ENCODE measurements at places on chromosomes 3 and 15.

DNA sequence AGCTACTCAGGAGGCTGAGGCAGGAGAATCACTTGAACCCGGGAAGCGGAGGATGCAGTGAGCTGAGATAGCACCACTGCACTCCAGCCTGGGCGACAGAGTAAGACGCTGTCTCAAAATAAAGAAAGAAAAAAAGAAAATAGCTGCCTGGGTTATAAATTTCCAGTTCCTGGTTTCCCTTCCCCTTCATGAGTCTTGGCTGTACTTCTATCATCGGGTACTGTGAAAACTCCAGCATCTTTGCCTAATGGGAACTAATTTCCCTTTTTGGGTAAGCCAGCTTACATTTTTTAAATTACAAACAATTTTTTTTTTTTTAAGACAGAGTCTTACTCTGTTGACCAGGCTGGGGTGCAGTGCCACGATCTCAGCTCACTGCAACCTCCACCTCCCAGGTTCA, 15.0 kb downstream of the DENND4A start:
- no peak for DNase-seq

DNA sequence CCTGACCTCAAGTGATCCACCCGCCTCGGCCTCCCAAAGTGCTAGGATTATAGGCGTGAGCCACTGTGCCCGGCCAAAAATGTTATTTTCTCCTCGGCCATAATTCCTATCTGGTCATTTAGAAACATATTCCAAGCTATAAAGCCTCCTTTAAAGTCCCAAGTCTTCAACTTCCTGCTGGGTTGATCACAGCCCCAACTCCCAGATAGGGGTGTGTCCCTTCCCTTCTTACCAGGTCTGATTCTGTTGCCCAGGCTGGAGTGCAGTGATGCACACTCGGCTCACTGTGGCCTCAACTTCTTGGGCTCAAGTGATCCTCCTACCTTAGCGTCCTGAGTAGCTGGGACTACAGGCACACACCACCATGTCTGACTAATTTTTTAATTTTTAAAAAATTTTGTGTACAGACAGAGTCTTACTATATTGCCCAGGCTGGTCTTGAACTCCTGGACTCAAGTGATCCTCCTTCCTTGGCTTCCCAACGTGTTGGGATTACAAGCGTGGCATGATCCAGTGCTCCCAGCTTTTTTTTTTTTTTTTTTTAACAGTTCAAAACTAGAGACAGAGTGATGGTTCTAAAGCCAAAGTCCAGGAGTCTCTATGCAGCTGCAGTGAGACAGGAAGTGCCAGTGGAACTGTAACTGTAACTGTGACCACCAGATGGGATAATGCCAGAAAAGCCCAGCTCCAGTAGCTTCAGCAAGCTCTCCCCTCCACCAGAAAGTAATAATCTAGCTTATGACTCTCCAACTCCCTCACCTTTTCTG, 8.2 kb upstream of the PRKAR2A start:
- DNase-seq = no peak

DNA sequence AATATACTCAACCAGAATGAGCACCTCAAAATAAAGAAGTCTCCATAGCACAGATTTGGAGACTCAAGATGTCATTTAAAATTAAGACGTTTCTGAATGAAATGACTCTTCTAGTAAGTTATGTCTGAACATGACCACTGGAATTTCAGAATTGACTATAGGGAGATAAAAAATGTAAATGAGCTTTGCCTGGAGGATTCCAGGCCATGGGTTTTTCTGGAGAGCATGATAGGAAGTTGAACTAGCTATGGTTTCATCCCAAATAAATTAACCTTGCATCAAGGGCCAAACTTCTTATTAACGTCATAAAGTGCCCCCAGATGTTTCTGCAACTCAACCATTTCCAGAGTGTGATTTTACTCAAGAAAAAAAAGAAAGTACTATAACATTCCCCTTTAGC, 222.6 kb upstream of the NR2F2 start:
- DNase-seq = peak; percentile 22

GRCh38 chr3:10772271-10773161, 43.5 kb upstream of the SLC6A11 start:
- DNase-seq = no peak

GRCh38 chr15:43889042-43889441, 62.2 kb downstream of the WDR76 start:
- no peak for DNase-seq

GRCh38 chr3:189355481-189356201, 183.9 kb downstream of the TPRG1 start:
- DNase-seq = peak; percentile 63

GRCh38 chr15:62564886-62565633, 400.0 kb upstream of the C2CD4B start:
- DNase-seq = no peak

DNA sequence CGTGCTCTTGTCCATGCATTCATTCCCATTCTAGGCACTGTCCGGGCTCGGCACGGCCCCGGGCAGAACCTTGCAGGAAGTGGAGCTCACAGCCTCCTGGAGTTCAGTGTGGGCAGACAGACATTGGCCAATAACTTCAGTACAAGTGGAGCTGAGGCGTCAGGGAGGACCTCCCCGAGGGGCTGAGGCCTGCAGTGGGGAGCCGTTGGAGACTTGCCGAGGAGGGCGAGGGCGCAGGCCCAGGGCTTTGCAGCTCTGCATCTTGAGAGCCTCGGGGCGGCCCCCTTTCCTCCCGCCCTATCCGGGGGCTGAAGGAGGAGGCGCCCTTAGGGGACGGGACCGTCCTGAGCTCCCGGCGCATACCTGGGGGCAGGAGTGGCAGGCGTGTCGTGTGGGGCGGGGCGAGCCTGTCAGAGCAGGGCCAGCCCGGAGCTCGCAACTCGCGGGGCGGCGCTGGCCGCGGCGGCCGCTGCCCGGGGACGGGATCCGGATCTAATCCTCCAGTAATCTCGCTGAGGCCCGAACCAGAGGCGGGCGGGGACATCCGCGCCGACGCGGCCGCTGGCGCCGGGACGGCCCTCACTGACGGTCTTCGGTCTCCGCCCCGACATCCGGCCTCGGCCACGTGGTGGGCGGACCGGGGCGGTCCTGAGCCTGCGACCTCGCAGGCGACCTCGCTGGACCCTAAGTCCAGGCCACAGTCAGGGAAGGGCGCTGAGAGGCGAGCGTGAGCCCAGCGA, at the start of gene ACY1:
Gene ACY1, plus strand, starts transcription at position 698 of the 740 bp plus-strand sequence. CDS start 530 bp downstream, outside the sequence.
- DNase-seq = peak; percentile 98

DNA sequence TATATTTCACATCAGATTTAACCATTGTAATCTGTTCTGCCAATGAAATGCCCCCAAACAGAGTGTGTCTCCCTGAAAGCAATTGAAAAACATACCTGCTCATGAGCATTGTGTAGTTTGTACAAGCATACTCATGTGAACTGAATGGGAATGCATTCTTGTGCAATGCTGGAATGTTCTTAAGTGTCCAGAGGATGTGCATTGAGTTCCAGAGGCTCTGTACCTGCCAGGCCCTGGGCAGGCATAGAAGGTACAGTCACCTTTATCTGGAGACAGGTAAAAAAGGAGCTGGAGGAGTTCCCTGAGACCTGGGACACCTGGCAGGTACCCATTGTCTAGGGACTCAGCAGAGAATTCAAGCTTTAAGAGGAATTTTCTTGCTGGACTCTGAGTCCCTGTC, 2.8 kb downstream of the MRAS start:
- DNase-seq = no peak

DNA sequence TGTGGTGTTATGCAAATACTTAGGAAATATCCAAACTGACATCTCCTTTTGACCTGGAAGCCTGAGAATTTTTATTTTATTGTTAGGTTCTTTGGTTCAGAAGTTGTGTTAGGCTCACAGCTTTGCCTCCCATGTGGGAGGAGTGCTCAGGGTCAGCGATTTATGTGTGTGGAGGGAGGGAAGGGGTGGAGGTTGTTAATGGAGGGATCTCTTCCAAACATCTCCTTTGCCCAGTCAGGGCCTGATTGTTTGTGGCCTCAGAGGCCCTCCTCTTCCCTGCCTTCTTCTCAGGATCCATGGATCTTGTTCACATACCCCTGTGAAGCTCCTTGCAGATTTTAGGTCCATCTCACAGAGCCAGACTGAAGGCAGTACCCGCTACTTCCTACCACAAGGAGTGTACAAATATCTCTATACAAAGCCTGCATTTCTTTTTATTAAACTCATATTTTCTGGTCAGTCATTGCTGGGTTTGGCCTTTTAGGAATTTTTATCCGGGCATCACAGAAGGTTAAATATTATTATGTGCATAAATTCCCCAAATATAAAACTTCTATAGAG, 40.3 kb downstream of the BBX start:
- DNase-seq = no peak

DNA sequence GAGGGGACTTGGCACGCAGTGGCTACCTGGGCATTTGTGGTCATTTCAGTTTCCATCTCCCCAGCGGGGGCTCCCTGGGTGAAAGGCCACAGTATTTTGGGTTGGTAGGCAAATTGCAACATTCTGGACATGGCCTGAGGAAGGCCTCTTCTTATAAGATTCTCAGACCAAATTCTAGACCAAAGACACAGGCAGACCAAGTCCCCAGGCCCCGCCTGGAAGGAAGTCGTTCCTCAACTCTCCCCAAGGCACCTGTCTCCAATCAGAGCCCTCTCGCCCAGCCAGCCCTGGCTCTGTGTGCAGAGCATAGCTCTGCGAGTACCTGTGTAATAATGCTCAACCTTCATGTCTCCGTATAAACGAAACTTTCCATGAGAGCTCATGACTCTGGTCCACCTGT, 53.1 kb downstream of the GRIP2 start:
- no peak for DNase-seq

- no peak for DNase-seq
Measured at GRCh38 chr3:14406336-14406735, 3.9 kb downstream of the SLC6A6 start.

GRCh38 chr3:40739971-40740370, 215.2 kb downstream of the ZNF621 start:
- DNase-seq = no peak

DNA sequence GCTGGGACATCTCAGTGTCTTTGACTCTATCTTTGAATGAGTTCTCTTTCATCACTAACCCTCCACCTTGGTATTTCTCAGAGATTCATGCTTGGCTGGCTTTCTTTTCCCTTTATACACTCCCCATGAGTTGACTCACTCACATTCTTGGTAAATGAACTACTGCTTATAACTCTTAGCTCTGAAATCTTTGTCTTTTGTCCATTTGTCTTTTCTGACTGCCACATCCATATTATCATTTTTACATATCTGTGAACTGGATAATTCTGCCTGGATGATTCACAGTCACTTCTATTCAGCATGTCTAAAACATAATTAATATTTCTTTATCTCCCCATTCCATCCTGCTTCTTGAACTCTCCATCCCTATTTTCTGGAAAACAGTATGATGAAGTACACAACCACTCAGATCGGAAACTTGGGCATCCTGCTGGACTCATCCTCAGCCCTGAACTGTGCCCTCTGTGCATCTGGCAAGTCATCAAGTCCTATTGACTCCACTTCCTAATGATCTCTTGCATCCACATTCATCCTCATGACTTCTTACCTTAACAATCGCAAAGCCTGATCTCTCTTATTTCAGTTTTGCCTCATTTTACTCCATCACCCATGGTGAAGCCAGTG, 66.9 kb downstream of the KCNAB1 start:
- peak; percentile 52 for DNase-seq

GRCh38 chr15:33782966-33783365, 185.3 kb upstream of the CHRM5 start:
- DNase-seq = no peak

DNA sequence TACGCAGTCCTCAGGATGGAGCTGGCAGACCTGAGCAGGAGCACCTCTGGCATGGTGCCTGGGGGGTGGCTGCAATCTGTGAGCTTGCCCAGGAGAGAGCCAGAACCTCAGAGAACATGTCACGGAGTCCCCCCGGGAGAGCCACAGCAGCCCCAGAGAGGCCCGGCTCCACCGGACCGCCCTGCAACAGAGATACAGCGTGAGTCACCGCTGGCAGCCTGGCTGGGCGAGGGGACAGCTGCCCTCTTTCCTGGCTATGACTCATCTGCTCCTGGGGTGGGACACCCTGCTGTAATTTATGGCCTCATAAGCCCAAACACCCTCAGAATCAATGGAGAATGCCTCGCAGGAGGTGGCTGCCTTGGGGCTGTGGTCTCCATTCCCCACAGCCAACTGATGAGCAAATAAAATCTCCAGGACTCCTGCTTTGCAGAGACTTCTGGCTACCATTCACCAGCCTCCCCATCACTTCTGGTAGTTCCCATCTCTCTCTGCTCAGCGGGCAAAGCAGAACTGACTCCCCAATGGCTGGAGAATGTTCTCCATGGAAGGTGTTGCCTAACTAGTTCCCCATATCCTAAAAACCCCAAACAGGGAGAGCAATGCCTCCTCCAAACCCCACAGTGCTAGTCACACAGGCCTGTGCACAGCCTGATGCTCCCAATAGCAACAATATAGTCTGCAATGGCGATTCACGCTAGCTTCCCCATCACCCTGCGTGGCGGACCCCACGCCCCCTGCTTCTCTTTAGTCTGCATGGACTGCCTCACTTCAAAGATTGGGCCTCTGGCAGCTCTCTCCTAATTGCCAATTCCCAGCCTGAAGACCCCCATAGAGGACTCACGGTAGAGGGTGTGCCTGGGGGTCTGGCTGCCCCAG, 21.6 kb downstream of the ACSBG1 start:
- DNase-seq = peak; percentile 88

- DNase-seq = no peak
Measured at GRCh38 chr3:174062923-174063322, 665.4 kb downstream of the NLGN1 start.

- DNase-seq = peak; percentile 57
Measured at GRCh38 chr3:16399473-16399872, 114.0 kb downstream of the RFTN1 start.

GRCh38 chr3:127652246-127652995, 20.3 kb upstream of the ABTB1 start:
- DNase-seq = peak; percentile 72

GRCh38 chr15:43465100-43465499, 27.9 kb downstream of the TP53BP1 start:
- peak; percentile 63 for DNase-seq

DNA sequence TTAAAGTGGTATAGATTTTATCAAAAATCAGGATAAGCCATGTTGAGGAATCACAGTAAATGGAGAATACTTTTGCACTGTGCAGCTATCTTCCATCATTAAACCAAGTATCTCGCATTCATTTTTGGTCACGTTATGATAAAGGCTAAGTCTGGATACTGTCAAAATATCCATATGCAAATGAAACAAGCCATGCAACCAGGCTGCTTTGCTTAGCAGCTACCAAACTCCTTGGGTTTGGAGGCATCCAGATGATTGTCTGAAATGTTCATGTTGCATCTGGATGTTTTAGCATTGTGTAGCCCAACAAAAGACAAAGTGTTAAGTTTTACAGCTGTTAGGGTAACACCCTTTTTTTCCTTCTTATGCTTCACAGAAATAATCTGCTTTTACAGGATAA, 322.9 kb upstream of the MDFIC2 start:
- DNase-seq = no peak

GRCh38 chr3:38126121-38126892, 10.6 kb downstream of the ACAA1 start:
- no peak for DNase-seq

DNA sequence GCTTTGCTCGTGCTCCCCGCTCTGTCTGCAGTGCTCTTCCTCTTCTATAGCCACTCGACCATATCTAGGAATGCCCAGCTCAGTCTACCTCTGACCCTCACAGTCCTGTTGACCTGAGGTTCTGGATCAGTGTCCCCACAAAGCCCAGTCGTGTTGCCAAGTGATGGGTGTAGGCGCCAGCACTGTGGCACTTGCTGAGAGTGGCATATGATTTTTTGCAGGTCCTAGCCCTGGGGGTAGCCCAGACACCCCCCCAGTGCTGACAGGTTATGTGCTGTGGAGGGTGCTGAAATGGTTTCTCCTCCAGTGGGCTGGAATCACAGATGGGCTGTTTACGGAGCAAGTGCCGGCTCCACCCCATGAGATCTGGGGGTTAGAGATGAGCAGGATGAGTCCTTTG, 32.5 kb downstream of the ACAD9 start:
- DNase-seq = no peak
